ENCODE measurements at places on chromosomes 7 and 10.

DNA sequence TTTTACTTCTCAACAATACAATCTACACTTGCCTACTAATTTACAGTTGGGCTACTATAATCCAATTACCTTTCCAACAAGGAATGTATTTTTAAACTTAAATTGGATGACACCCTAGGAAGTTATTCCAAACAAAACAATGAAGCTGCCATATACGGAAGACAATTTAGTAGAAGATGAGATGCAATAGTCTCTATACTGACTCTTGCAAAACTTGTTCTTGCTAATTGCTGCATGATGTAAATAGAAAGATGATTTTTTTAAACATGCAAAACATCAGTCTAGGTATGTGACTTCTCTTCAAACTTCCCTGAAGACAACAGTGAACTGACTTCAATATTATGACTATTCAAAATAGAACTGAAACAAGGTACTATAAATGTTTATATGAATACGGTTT is 17.6 kb downstream of the NT5C3A start:
- no peak for DNase-seq

DNA sequence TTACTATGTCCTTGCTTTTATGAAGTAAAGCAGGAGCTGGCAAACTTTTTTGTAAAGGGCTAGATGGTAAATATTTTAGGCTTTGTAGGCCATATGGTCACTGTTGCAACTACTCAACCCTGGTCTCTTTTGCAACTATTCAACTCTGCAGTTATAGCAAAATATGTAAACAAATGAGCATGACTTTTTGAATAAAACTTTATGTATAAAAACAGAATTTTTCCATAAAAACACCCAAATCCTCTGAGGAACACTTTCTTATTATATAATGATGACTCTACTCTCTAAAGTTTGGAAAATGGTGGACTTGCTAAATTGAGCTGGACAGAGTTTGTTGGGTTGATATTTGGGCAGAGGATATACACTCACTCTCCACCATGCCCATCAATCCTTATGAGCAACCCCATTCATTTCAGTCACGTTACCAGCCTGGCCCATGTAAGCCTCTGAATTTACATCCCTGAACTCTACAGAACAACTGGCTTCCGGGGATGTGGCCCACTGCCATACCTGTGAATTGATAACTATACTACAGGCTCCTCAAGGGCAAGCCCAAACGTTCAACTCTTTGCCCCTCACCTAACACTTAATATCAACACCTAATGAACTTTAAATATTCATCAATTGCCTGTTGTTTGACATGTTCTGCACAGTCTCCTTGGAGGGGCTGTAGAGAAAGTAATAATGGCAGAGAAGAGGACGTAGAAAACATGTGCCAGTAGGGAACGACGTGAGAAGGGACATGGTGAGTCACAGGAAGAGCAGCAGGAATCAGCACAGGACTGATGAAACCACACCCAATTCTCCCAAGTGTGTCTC is 37.6 kb downstream of the SGMS1 start:
- no peak for DNase-seq

GRCh38 chr7:53110425-53110824 is 75.0 kb downstream of the POM121L12 start:
- DNase-seq: no peak

DNA sequence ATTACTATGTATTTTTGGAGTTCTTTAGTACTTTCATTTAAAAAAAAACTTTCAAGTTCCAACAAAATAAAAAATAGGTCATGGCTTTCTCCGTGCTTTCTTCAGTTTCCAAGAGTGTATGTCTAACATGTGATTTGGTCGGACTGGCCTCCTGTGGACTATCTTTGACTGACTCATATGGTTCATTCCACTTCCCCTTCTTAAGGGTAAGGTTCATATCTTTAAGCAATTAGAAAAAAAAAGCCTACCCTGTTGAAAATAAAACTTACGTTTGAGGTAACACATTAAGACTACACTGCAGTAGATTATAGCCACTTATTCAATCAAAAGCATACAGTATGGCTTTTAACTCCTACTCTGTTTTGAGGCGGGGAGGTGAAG is 112.8 kb upstream of the AHR start:
- no peak for DNase-seq

DNA sequence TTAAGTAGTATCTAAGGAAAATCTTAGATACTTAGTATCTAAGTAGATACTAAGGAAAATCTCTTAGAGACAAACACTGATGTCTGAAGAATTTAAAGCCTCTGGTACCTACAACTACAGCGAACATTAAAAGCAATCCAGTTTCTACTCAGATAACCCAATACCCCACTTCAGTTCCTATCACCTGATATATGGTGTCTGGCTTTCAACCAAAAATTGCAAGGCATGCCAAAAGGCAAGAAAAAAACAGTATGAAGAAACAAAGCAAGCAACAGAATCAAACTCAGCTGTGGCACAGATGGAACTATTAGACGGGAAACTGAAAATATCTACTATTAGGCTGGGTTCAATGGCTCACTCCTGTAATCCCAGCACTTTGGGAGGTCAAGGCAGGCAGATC is 31.1 kb downstream of the ARHGAP12 start:
- no peak for DNase-seq

- DNase-seq: no peak
Observed at GRCh38 chr7:5432691-5433090, 9.1 kb upstream of the TNRC18 start.

GRCh38 chr7:146736446-146737190 is 620.0 kb downstream of the CNTNAP2 start:
- DNase-seq: no peak
